Posterior vena cava (tissue), 2 donors: ENCODE measurements at places on chromosomes 12 and 14. TPM values are rescaled to one million over a fixed set of nuclear protein-coding genes. Genes with fewer than 3 reads are reported as not detected.

ACOT6 gene
- not detected for total RNA-seq

CPNE8 gene
- total RNA-seq = 22.8 TPM

TAPBPL gene
- 15.3 TPM for total RNA-seq

GRCh38 chr14:79708426-79709388 lies 502.6 kb downstream of the DIO2 start:
- no peak for DNase-seq

DNA sequence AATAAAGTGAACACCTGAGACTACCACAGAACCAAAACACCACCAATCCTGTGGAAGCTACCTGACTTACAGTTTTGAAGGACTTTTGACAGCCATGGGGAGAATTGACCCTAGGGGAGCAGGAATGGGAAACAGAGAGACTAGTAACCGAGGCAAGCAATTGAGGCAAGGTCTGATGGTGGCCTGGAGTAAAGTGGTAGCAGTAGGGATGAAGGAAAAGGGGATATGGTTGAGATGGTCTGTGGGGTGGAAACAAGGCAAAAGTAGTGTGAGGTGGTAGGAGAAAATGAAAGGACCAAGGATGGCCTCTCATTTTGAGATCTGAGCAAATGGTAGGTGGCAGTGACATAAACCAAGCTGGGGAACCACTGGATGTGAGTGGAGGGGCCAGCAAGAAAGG lies 4.2 kb upstream of the IRF9 start:
- DNase-seq = no peak

DNA sequence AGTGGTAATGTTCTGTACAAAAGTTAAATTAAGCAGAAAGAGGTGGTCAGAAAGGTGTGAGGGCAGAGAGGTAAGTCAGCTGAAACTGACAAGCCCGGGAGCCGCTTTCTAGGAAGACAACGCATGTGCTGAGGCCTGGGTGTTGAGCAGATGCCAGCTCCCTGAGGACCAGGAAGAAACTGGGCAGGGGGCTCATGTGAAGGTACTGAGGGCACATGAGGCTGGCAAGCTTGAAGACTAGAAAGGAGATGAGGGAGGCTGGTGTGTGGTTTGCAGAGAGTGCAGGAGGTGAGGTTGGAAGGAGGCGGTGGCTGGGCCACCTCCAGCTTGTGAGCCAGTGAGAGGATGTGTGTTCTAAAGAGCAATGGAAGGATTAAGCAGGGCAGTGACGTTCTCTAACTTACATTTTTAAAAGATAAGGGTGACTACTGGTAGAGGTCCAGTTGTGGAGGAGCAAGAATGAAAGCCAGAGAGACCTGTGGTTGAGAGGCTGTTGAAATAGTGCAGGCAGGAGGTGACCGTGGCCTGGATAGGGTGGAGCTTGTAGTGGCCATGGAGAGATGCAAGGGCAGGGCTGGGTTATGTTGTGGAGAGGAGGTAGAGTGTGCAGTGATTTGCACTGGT lies 29.1 kb downstream of the ZNF664 start:
- DNase-seq = no peak

DNA sequence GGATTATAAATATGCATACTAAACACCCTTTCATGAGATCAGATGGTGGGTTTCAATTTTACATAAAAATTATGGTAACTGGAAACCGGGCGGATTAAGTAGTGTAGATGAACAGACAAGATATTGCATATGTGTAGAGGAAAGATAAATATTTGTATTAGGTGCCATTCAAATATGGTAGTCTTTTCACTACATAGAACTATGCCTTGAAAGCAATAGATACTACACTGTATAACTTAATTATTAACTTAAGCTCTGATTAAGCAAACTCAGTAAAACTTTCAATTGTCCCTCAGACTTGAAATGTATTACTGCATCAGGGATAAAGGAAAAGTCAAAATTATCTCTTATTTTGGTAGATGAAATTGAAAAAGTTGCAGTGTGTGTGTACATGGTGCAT lies 1.9 kb downstream of the PTPN21 start:
- DNase-seq = no peak

DNA sequence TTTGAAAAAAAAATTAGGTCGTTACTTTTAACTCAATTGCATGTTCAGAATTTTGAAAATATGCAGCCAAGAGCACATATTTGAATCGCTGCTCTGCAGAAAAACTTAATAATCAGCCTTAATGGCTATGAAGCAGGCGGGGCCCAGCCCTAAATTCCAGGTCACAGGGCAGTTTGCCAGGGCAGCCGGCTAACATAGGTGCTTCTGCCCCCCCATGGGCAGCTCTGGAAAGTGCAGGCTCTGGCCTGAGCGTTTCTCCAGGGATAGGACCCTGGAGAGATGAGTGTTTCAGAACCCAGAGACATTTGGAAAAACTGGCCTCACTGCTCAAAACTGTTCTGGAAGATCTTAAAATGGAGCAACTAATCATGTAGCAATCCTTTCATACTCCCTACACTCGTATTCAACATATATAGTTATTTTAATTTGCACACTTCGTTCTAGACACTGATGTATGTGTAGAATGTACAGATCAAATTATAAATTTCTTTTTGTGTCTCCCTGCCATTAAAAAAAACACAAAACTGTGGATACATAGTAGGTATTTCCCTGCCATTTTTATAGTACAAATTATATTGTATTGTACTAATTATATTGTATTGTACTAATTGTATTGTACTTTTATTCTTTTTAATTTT lies 26.0 kb upstream of the PTGR2 start:
- DNase-seq = peak; percentile 98

DNA sequence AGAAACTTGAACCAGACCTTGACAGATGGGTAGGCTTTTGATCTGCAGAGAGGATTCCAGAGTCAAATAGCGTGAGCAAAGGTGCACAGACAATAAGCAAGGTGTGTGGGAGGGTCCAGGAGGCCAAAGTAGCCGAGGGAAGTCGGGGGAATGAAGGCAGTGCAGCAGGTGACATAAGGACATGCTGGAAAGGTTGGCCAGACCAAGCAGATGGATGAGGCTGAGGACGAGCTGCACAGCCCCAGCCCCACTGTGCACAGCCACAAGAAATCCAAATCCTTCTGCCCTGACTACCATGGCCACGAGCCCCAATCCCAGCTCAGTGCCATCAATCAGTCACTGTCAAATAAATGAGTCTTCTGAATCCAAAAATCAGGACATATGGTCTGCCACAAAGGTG lies 5.4 kb downstream of the TTC7B start:
- no peak for DNase-seq
